ENCODE measurements at places on chromosomes 2 and 18. TPM values are rescaled to one million over a fixed set of nuclear protein-coding genes. Genes with fewer than 3 reads are reported as not detected.

The GKN2 gene
- total RNA-seq = not detected

The IAH1 gene
- 60.7 TPM for total RNA-seq

The APLF gene
- total RNA-seq = 3.3 TPM

The ZNG1B gene
- total RNA-seq = 36.2 TPM

The KHK gene
- 14.3 TPM for total RNA-seq

The RAPGEF4 gene
- 1.0 TPM for total RNA-seq

The PLA2R1 gene
- not detected for total RNA-seq

The CARF gene
- 7.1 TPM for total RNA-seq

The EHD3 gene
- total RNA-seq = 3.1 TPM

The IL36G gene
- 0.29 TPM for total RNA-seq

The CRYGC gene
- not detected for total RNA-seq

The TOGARAM2 gene
- total RNA-seq = 6.4 TPM

The QPCT gene
- total RNA-seq = 0.54 TPM

The GAREM2 gene
- 4.6 TPM for total RNA-seq

The MOGAT1 gene
- total RNA-seq = not detected
